ENCODE measurements at places on chromosomes 4 and X.

GRCh38 chr4:70895405-70895804, 6.8 kb upstream of the MOB1B start:
- DNase-seq: no peak

GRCh38 chr4:185379326-185380295, 16.1 kb downstream of the LRP2BP start:
- DNase-seq: no peak

DNA sequence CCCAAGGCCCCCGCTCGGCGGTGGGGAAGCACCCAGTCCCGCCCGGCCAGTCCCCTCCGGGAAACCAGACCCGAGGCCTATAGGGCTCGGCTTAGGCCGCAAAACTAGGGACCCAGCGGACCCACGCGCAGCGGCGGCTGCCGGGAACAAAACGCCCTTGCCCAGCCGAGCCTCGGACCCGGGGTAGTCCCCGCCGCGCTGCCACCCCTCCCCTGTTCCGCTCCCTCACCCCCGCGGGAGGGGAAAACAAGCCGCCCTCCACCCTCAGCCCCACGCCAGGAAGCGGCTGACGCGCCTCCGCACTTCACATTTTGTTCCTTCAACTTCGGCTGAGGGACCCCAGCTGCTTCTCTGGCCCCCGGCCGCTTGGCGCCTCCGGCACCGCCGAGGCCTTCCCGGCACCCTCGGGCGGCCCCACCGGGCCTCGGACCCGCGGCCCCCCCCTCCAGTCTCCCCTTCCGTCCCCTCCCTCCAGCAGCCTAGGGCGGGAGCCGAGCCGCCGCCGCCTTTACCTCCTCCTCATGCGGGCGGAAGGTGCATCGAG, 694 bp downstream of the PDS5A start:
- peak; percentile 48 for DNase-seq

DNA sequence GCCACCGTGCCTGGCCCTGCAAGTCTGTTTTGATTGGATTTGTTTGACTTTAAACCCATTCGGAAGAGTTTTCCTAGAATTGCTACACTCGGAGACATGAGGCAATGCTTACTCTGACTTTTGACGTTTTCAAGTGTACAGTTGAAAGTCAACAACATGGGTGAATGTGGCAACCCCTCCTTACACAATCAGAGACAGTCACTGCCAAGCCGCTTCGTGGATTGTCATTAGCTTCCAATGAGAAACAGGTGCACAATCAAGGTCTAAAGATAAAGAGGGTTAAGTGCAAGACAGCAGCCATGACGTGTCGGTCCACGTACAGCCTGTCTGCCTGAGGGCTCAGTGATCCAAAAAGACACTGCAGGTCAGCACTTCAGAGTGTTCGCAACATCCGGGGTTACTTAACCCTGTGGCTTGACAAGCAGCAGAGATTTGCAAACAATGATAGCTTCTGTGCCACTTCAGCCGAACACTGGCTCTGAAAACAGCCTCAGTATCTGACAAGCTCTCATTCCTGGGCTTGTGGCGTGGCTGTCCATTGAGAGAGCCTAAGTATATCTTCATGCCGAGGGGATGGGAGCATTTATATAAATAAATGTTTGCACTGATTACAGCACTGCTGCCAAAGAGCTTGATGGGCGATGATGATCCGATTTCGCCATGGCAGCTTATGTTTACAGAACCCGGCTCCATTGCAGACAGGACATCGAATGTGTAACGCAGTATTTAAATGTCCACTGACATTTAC, 180.0 kb downstream of the DHRSX start:
- no peak for DNase-seq

- DNase-seq: no peak
Observed at GRCh38 chr4:174545268-174545667, 23.0 kb upstream of the HPGD start.
